ENCODE measurements at places on chromosomes 11 and 22. TPM values are rescaled to one million over a fixed set of nuclear protein-coding genes. Genes with fewer than 3 reads are reported as not detected.

The LARGE2 gene
- 34.4 TPM for total RNA-seq

The CD248 gene
- total RNA-seq = 0.99 TPM

The ANO1 gene
- 1.6 TPM for total RNA-seq

The KRTAP5-7 gene
- not detected for total RNA-seq

The SLC43A3 gene
- 13.8 TPM for total RNA-seq

The CDHR5 gene
- 0.27 TPM for total RNA-seq

The ROBO4 gene
- total RNA-seq = 0.25 TPM

The GLB1L2 gene
- 8.4 TPM for total RNA-seq

The IGSF22 gene
- total RNA-seq = 0.61 TPM

The SCARF2 gene
- 11.9 TPM for total RNA-seq

The OR51B4 gene
- total RNA-seq = not detected

The BIRC3 gene
- total RNA-seq = 0.09 TPM

The PANX3 gene
- not detected for total RNA-seq

The SAMM50 gene
- total RNA-seq = 56.0 TPM

The BRSK2 gene
- total RNA-seq = 10.3 TPM

Measured in endodermal cell (in vitro differentiated cells).